Psoas muscle (tissue), 8 donors: ENCODE measurements at places on chromosomes 3 and 15. TPM values are rescaled to one million over a fixed set of nuclear protein-coding genes. Genes with fewer than 3 reads are reported as not detected.

- DNase-seq: peak; percentile 61
These were observed 1.2 kb downstream of the B2M start for GRCh38 chr15:44712346-44713005.

Gene GOLGA6L4
- 0.66 TPM for polyA plus RNA-seq

Gene TGM5
- 0.03 TPM for polyA plus RNA-seq

DNA sequence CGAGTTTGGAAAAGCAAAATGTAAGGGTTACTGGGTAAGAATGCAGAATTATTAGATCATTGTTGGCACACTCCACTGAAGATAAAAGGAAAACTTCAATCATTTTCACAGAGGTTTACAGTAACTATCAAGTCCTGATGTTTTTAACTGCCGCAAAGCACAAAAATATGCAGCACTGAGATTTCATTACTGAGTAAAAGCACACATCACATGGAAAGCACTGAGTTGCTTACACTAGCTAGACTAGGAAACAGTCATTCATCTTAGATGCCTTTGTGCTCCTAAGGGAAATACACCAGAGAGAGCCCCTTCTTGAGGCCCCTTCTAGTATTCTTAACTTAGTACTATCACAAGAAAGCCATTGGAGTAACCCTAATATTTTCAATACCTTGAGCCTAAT, 11.8 kb upstream of the P2RY1 start:
- no peak for DNase-seq

DNA sequence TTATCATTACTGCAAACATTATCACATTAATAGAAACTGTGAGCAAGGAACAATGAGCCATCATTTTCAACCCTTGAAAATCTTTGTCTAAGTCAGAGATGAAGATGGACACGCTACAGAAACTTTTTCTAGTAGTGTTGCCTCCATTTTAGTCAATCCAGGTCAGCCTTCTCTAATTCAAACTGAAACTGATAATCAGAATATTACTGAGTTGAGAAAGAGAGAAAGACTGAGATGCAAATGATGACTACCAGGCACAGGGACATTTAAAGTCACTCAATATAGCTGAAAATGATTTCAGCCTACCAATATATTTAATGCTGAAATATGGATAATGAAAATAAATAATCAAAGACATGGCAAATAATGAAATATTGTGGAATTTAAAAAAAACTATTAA, 261.4 kb downstream of the GBE1 start:
- no peak for DNase-seq

Gene CADPS
- 0.01 TPM for polyA plus RNA-seq

Gene DZIP1L
- 0.73 TPM for polyA plus RNA-seq

Gene CCDC54
- not detected for polyA plus RNA-seq

DNA sequence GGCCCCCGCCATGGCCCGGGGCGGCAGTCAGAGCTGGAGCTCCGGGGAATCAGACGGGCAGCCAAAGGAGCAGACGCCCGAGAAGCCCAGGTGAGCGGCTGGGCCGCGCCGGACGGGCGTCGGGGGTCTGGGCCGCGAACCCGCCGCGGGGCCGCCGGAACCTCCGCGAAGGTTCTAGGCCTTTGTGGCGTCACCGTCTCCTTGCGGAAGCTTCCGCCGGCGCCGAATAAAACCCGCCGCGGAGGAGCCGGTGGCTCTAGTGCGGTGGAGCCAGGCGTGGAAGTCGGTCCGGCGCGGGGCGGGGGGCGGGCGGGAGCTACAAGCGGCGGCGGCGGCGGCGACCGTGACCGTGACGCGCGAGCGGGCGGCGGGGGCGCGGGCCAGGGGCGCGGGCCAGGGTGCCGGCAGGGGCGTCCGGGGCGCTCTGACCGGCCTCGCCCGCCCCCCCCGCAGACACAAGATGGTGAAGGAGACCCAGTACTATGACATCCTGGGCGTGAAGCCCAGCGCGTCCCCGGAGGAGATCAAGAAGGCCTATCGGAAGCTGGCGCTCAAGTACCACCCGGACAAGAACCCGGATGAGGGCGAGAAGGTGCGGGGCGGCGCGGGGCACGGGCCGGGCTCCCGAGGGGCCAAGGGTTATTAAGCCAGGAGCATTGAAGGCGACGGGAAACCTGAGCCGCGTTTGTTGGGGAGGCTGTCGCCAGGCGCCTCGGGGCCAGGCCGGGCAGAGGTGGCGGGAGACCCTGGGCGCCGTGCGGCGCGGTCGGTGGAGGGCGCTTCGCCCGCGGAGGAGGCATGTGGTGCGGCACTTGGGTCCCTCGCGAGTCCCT, at the start of gene DNAJA4:
DNAJA4 (plus strand) TSS at position 259 of the 833 bp plus-strand sequence; CDS start at position 461, 202 bp downstream.
- DNase-seq: peak; percentile 85

Gene ALS2CL
- 5.5 TPM for polyA plus RNA-seq

GRCh38 chr3:25513642-25514266, 85.7 kb downstream of the RARB start:
- no peak for DNase-seq

Gene TRIM71
- polyA plus RNA-seq: 0.01 TPM

Gene CCDC39
- polyA plus RNA-seq: 0.03 TPM

DNA sequence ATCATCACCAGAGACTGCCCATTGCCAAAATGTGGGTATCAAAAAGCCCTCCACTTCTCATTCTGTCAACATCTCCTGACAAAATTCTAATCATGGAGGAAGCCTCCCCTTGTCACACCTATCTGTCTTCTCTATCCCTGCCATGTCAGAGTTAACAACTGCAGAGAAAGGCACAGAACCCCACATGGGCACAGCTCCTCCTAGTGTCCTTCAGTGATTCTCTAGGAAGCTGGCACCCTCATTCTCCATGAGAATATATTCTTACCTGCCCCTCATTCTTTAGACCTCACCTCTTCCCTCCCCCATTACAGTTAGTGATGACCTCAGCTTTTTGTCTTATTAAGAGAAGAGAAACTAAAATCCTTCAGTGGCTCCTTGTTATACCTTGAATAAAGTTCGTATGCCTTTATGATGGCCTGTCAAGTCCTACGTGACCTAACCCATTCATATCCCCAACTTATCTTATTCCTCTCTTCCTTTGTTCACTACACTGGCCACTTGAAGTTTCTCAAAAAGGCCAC, 44.6 kb downstream of the NME9 start:
- no peak for DNase-seq

GRCh38 chr3:148957586-148957985, 33.8 kb upstream of the GYG1 start:
- DNase-seq: no peak

DNA sequence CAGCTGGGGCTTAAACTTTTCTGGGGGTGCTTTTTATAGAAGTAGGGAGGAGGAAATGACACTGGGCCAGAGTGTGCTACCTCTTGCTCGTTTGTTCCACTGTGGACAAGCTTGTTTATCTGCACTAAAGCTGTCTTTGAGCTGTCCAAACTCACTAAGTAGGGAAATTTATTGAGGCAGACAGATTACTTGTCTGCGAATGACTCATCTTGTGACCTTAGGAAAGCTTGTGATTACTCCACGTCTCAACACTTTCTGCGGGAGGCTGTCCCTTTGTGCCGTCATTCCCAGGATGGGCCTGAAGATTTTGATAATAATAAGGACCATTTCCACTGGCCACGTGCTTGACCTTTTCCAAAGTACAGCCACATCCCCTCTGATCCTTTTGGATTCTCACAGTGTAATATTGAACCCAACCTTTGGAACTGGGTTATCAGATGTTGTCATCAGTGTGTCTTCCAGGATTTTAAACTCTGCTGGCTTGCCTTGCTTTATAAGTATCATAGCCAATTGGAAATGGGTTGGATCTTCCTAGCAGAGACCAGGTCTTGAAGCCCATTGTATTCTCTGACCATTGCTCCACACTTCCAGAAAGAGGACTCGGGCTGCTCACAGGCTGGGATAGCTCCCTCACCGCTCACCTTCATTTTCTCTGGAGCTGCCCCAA, 84.7 kb downstream of the AGBL1 start:
- DNase-seq: peak; percentile 60

- no peak for DNase-seq
These were observed 124.4 kb upstream of the FOXB1 start for GRCh38 chr15:59879506-59880265.

Gene KCNMB3
- polyA plus RNA-seq: 0.72 TPM

Gene GRIP2
- 24.9 TPM for polyA plus RNA-seq

GRCh38 chr3:31440878-31441277, 91.8 kb upstream of the STT3B start:
- no peak for DNase-seq

- no peak for DNase-seq
These were observed 113.9 kb downstream of the LSAMP start for GRCh38 chr3:116331380-116331779.

- DNase-seq: no peak
These were observed 9.1 kb upstream of the PARP14 start for GRCh38 chr3:122671553-122671952.

DNA sequence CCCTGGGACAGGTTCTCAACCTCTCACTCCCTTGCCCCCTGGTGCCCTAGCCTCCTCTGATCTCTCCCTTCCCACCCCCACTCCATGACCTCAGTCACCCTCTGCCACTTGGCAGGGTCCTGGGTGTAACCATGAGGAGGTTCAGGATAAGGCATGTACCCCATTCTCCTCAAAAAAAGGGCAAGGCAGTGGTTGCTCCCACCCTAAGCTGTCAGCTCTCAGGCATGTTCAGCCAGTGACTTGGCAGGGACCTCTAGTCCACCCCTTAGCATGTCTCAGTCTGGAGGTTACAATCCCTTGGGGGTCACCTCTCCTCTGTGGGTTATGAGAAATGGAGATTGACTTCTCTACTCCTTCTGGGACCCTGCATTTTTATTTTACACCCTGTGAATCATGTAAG, 11.0 kb upstream of the BOC start:
- DNase-seq: no peak

DNA sequence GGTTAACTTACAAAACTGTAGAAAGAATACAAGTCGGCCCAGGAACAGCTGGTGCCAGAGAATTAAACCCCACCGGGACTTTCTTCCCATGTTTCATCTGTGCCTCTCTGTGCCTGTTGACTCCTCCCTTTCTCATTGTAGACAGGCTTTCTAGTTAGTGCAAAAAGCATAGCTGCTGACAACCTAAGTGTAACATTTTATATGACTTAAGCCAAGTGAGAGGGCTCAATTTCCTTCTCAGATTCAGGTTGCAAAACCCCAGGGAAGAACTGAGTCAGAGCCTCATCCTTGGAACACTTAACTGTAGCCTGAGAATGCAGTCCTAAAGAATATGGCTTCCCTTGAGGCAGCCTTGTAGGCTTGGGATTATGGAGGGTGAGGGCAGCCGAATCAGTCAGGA, 302.5 kb upstream of the AZI2 start:
- no peak for DNase-seq

GRCh38 chr15:61780278-61780980, 279.8 kb downstream of the VPS13C start:
- no peak for DNase-seq

DNA sequence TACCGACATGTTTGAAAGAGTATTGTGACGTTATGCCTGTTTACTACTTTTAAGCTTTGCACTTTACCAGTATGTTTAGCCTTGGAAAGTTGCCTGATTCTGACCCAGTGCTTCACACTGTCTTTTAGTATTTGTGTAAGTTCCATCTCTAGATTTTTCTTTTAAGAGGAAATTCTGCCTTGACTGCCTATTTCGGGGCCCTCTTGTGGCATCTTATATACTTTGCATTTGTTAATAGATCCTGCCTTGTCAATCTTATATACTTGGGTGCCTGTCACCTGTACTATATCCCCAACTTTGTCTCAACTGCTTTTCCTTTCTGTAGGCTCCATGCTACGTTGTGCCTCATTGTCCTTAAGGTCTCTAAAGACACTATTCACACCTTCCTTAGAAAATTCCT, 244.6 kb downstream of the STXBP5L start:
- DNase-seq: no peak

Gene RTP4
- polyA plus RNA-seq: 0.35 TPM

Gene NANOGP8
- polyA plus RNA-seq: not detected

- DNase-seq: no peak
These were observed 202.5 kb upstream of the UBE3A start for GRCh38 chr15:25641361-25641760.

DNA sequence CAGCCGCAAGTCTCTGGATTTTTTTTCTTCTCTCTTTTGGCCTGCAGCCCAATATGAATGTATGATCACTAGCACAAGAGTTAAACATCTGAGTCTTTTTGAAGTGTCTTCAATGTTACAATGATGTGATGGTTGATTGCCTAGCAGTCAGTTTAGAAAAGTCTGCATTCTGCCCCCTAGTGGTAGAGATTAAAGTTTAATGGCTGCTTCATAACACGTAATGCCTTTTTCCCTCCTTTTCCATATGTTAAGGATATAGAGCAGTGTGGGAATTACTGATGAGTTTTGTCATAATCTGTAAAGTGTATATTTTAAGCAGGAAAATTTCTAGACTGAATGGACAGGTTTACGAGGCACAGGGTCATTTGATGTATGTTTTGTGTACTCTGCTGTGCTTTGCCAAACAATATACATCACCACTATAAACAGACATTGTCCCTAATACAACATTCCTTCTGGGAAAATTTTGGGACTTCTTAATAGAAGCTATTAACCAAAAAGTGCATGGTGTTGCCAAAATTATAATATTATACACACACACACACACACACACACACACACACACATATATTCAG, 1038.5 kb upstream of the NR2F2 start:
- DNase-seq: no peak

Gene CEP97
- 1.9 TPM for polyA plus RNA-seq

GRCh38 chr3:102790747-102791325, 356.0 kb downstream of the ZPLD1 start:
- DNase-seq: no peak

GRCh38 chr3:188943591-188943990, 228.2 kb upstream of the TPRG1 start:
- no peak for DNase-seq

Gene GOLGA6L7
- polyA plus RNA-seq: not detected

Gene TTC21A
- polyA plus RNA-seq: 0.98 TPM

Gene ARF4
- polyA plus RNA-seq: 54.3 TPM

Gene UPK1B
- polyA plus RNA-seq: 0.06 TPM

Gene MKRN2OS
- polyA plus RNA-seq: 0.38 TPM

DNA sequence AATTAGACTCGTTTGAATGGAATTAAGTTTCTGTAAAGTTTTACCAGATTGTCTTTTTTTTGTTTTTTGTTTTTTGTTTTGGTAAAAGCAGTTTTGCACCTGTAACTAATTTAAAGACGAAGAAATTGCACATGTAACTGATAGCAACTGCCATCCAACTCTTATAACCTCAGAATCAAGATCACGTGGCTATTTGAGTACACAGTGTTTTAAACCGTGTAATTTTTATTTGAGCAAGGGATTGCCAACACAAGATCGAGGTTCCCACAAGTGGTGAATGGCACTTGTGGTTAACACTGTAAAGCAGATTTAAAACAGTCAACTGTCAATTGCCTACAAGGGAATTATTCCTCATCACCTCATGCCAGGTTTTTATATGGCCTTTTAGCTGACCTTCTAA, 67.3 kb downstream of the PPARG start:
- no peak for DNase-seq

Gene SLCO2A1
- 0.72 TPM for polyA plus RNA-seq

Gene LDHAL6B
- polyA plus RNA-seq: 0.06 TPM

GRCh38 chr3:192444096-192444790, 283.1 kb downstream of the FGF12 start:
- DNase-seq: peak; percentile 41
